Karpas-422 (cell line): ENCODE measurements at places on chromosomes 4 and X.

- H3K27ac ChIP-seq: no peak overlapping the region
- H3K4me3 ChIP-seq: no peak overlapping the region
- no peak for DNase-seq
- no peaks in the 10 kb centered on the region for H3K36me3 ChIP-seq
- no peaks in the 10 kb centered on the region for H3K4me1 ChIP-seq
These were observed 237.2 kb upstream of the FSTL5 start for GRCh38 chr4:162401021-162401420.

GRCh38 chrX:133813971-133814370 lies 171.4 kb downstream of the GPC3 start:
- H3K4me1 ChIP-seq: no peaks in the 10 kb centered on the region
- H3K27me3 ChIP-seq: no peaks in the 10 kb centered on the region
- DNase-seq: no peak
- no peak overlapping the region for H3K4me3 ChIP-seq
- H3K27ac ChIP-seq: no peak overlapping the region
- no peaks in the 10 kb centered on the region for H3K36me3 ChIP-seq

DNA sequence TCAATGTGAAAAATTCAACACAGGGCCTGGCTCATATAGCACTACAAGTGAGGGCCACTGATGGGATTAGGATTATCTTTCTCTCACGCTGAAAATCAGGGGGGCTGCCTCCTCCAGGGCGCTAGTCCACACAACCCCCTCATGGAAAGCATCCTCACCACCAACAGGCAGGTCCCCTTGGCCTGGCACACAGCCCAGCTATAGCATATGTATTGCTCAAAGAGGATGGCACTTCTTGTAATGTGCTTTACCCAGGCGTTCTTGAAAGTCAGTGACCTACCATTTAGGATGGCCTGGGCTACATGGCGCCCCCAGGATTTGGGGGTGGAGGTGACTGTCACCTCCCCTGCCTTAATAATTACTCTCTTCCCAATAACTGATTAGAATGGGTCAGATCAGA lies 71.0 kb upstream of the LSM6 start:
- no peaks in the 10 kb centered on the region for H3K36me3 ChIP-seq
- peaks cover 18% of the 10 kb centered on the region for H3K4me1 ChIP-seq
- no peak overlapping the region for H3K27ac ChIP-seq
- DNase-seq: no peak
- H3K27me3 ChIP-seq: no peaks in the 10 kb centered on the region
- H3K4me3 ChIP-seq: no peak overlapping the region

DNA sequence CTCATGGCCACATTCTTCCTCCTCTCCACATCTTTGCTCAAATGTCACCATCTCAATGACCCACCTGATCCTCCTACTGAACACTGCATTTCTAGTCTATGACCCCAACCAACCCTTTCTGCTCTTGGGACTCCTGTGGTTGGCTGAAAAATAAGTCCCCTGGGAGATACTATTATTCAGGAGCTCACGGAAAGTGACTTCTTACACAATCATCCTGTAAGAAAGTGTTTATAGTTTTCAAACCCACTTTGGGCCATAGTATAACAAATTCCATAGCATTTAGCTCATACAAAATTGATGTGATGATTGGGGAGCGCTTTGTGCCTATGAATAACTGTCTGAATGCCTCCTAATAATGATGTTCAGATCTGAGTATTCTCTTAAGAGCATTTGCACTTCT lies 161.4 kb upstream of the HS3ST1 start:
- H3K27me3 ChIP-seq: no peaks in the 10 kb centered on the region
- no peak overlapping the region for H3K27ac ChIP-seq
- no peaks in the 10 kb centered on the region for H3K4me1 ChIP-seq
- no peaks in the 10 kb centered on the region for H3K36me3 ChIP-seq
- H3K4me3 ChIP-seq: no peak overlapping the region

- H3K27me3 ChIP-seq: no peaks in the 10 kb centered on the region
- DNase-seq: no peak
- H3K36me3 ChIP-seq: peaks cover 8% of the 10 kb centered on the region; the same call in 1 of the 2 replicates
- peaks cover 19% of the 10 kb centered on the region for H3K4me1 ChIP-seq
- no peak overlapping the region for H3K27ac ChIP-seq
These were observed 5.2 kb downstream of the TSPYL2 start for GRCh38 chrX:53087388-53087831.

DNA sequence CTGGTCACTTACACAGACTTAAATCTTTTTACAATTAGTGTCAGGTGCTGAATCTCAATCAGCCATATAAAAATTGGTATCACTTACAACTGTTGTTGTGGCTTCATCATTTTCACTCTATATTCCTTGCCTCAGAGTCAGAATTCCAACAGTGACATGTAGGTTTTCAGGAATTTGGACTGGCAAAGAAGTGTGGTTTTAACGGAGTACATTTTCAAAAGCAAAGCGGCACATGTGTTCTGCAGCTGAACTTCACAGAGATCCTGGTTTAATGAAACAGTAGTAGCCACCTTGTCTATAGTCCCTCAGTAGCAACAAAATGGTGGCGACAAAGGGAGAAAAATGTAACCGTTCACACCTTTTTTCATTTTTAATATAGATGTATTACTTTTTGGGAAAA lies 486.6 kb downstream of the FAT4 start:
- H3K27ac ChIP-seq: no peak overlapping the region
- no peaks in the 10 kb centered on the region for H3K36me3 ChIP-seq
- no peaks in the 10 kb centered on the region for H3K27me3 ChIP-seq
- DNase-seq: no peak
- H3K4me1 ChIP-seq: no peaks in the 10 kb centered on the region

- no peak overlapping the region for H3K4me3 ChIP-seq
- no peak for DNase-seq
- no peaks in the 10 kb centered on the region for H3K27me3 ChIP-seq
These were observed 67.8 kb downstream of the SPCS3 start for GRCh38 chr4:176387571-176387970.
